ENCODE measurements at places on chromosomes 1 and 21.

- DNase-seq = no peak
Observed at GRCh38 chr1:208397286-208397685, 153.1 kb upstream of the PLXNA2 start.

DNA sequence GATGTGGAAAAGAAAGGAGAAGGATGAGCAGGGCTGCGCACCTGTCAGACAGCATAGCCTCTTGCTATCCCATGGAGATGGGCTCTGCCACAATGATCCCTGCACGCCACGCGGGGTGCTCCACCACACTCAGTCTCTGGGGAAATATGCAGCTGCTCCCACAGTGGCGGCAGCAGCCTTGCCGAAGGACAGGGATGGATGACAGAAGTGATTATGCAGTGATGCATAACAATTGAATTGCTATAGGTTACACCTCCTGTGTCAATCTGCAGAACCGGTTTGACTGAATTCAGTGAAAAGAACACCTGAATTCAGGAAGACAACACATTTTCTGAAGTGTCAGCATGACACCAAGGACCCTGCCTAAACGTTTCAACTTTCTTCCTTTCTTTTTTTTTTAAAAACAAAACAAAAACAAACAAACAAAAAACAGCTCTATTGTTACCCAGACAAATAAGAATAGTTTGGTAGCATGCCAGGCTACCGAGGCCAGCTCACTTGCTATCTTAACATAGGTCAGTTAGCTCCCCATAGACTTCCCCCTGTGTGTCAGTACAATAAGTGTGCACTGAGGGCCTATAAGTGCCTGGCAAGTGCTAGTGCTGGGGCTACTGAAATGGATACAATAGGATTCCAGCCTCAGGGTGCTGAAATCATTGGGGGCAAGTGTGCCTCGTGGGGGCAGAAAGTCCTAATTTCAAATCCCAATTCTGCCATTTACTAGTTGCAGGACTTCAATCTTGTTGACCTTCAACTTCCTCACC lies 127.6 kb upstream of the LMO4 start:
- DNase-seq = no peak

DNA sequence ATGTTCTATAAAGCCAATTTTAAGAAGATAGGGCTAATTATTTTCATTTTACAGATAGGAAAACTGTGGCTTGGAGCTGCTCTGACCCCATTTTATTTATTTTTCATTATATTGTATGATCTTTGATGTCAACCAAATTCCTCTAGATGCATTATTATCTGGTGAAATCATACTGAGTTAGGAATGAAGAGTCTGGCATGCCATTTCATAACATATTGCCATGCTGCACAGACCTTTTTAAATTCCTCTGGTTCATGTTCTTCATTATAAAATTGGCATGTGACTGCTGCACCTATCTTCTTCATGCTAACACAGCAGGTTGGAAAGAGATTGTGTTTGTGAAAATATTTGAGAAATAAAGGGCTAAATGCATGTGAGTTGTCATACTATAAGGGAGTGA lies 12.7 kb downstream of the PRRX1 start:
- DNase-seq = no peak

DNA sequence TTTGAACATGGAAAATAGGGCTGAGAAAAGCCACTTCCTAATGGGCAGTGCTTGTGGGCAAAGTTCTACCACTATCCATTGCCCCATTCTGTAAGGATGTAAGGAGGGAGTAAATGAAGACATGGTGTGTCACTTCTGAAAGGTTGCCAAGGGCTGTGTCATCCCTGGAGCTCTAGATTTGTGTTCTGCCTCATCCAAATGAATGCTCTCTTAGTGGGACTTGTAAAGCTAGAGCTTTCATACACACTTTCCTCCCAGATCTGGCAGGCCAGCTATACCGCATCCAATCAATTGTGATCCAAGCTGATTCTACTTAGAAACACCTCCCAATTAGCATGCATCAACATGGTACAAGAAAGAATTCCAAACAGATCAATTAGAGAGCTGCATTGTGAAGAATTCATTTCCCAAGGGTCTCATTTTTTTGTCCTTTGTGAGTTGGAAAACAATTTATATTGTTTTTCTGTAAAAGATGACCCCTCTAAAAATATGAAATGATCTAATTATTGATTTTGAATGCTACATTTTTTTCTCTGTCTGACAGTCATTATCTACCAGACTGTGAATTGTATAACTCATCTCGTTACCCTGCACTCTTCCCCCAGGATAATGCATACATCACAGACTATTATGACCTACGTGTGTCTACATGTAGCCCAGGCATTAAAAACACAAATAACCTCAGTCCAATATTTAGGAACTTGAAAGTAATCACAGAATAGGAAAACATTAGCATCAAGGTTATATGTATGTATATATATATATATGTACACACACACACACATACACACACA lies 117.1 kb upstream of the DUSP10 start:
- DNase-seq = no peak

DNA sequence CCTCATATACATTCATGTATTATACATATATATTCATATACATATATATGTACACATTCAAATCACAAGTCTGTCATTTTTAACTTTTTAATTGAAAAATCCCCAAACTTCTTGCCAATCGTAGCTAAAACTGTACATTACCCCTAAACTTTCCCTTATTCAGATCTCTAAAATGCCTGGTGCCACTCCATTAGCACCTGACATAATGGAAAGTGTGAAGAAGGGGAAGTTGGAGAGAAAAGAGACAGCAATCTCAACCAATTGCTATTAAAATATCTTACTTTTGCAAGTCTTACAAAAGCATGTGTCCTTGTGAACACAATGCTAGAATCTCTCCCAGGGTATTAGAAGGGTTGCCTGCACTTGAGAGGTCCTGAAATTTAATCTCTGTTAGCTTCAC lies 22.7 kb upstream of the PRKACB start:
- DNase-seq = no peak

GRCh38 chr21:29920938-29921337 lies 18.9 kb downstream of the GRIK1 start:
- DNase-seq = no peak

DNA sequence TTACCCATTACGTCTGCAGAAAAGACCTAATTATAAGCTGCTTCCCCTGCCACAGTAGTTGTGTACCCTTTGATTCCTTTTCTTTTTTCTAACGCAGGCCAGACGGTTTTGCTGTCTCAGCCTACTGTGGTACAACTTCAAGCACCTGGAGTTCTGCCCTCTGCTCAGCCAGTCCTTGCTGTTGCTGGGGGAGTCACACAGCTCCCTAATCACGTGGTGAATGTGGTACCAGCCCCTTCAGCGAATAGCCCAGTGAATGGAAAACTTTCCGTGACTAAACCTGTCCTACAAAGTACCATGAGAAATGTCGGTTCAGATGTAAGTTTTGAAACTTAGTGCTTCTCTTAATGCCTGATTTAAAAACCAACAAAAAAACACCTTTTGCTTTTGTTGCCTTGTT lies 35.8 kb downstream of the ATF6 start:
- no peak for DNase-seq

GRCh38 chr1:44596511-44596910 lies 77.8 kb downstream of the TMEM53 start:
- DNase-seq = no peak

DNA sequence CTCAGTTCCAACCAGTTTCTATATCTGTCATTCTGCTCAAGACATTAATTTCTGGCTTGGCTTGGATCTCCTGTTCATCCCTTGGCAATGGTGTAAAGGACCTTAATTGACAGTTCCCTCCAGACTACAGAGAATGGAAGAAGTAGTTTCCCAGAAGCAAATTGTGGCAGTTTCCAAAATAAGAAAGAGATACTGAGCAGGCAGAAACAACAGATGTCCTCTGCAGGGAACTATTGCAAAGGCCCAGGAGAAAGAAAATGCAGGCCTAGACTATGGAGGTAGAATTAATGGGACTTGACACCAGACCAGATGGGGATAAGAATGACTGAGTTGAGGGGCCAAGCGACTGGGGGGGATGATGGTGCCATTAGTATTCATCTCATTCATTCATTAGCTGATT lies 6.1 kb upstream of the AK2 start:
- DNase-seq = no peak

DNA sequence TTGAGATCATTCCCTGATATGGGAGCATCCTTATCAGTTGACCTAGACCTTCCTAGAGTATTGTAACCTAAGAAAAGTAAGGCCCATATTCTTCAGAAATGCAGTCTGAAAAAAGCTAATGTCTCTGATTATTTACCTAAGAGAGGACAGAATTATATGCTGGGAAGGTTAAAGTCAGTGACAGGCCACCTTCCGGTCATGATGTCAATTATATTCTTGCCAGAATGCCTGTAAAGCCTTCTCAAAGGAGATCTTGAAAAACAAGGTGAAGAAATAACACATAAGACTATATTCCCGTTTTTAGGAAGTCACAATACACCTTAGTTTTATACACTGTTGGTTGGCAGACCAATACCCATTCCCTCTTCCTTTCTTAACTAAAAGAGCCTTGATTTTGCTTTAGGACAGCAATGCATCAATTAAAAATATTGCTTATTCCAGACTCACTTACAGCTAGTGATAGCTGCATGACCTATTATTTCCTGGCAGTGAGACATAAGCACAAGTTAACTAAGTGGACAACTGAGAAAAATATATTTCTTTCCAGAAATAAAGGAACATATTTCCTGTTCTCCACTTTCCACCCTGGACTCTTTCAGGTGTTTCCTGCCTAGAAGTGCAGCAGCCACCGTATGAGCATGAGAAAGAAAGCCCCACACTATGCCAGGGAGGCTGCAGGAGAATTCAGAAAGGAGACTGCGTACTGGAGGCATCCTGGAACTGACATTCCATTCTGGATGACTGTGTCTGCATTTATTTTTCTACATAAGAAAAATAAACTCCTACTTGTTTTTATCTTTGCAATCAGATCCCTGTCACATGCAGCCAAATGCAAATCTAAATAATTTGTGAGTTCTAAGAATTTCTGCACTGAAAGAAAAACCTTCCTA lies 332.9 kb upstream of the PTBP2 start:
- DNase-seq = no peak

DNA sequence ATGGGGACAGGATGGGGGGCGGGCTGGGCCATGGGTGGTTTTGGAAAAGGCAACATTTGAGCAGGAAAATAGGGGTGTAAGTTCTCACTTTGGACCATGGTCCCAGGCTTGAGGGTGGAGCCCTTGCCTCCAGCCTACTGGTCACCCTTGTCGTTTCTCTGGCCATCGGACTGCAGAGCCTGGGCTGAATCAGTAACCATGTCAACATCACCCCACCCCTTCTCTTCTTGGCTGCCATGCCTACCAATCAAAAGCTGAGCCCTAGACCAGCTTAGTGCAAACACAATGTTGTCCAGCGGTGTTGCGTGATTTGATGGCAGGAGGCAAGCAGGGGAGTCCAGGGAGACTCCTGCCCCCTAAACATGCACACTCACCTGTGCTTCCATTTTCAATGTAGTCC lies 231.0 kb upstream of the KAZN start:
- DNase-seq = no peak

- peak; percentile 79 for DNase-seq
Observed at GRCh38 chr1:205598841-205599668, 32.8 kb downstream of the ELK4 start.

DNA sequence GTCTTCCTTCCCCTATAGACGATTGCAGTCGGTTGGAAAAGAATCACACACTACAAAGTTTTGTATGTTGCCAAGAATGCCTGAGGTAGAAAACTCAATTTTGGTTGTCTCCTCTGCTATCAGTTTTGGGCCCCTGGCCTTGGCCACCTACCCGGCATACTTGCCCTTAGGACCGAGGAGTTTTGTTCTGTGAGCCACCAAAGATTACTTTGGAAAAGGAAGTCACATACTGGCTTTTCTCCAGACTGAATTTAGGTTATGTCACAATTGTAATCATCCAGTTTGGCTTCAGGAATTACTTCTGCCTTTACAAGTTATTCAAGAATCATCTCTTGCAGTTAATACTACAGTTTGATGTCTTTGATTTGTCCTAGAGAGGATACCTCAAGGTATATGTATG lies 71.4 kb downstream of the RGL1 start:
- no peak for DNase-seq

DNA sequence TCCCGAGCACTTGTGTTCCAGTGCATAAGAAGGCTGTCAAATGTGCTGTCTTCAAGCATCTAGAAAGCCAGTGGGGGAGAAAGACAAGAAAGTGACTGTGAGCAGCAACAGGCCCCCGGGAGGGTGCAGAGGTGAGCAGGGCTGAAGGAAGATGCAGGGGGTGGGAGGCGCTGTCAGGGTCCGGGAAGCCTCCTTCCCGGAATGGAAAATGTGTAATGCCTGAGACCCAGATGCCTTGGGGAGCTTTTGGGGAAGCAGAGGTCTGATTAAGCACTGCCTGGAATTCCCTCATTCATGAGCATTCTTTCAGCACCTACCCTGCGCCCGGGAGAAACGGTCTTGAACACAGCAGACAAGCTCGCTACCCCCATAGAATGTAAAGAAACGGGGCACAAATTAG lies 1.3 kb downstream of the NPHP4 start:
- DNase-seq = no peak

DNA sequence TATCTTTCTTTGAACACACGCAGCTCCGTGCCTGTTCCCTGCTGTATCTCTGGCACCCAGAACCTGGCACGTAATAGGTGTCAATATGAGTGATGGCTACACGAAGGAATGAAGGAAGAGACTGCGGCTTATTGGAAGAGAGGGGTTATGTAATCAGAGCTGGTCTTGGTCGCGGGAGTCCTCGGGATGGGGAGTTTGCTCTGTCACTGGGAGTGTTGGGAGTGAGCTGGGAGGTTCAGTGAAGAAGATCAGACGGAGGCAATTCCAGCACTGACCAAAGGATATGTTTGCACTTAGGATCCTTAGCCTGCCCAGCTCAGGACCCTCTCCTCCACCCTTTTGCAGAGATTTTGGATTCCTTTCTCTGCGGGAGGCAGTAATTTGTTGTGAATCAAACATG lies 709.1 kb downstream of the PTPRU start:
- DNase-seq = no peak

DNA sequence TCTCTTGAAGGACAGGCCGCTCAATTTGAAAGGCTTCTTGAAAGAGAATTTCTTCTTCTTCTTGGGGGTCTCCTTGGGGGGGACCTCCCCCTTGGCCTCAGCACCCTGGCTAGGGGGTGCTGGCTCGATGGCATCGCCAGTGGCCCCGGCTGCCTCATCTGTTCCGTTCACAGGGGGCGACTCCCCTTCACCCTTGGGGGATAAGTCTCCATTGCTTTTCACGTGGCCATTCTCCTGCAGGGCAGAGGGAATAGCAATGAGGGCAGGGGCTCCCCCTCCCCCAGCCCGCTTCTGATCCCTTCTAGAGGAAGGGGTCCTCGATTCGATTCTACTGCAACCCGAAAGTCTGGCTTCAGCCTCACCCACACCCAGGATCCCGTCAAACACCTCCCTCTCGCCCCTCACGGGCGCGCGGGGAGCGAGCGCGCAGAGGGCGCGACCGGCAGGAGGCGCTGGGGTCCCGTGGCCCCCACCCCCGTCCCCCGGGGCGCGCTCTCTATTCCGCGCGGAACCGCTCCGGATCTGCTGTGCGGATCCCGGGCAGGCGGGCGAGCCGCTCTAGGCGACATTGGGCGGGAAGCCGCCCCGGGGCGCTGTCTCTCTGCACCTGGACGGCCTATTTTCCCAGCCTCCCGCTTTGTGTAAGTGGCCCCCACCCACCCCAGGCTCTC lies 1.0 kb downstream of the MARCKSL1 start:
- DNase-seq = no peak
